ENCODE measurements at places on chromosomes 3 and 15. TPM values are rescaled to one million over a fixed set of nuclear protein-coding genes. Genes with fewer than 3 reads are reported as not detected.

Gene CD96
- total RNA-seq: 0.42 TPM

Gene GOLGA6L4
- 3.2 TPM for total RNA-seq

Gene FBXW12
- not detected for total RNA-seq

Gene LZTFL1
- 21.0 TPM for total RNA-seq

Gene CLDN16
- total RNA-seq: not detected

Gene PLA2G4F
- total RNA-seq: 0.05 TPM

Gene SPESP1
- not detected for total RNA-seq

Gene CHRM5
- not detected for total RNA-seq

Gene COLQ
- 1.9 TPM for total RNA-seq

Gene RBM6
- total RNA-seq: 58.3 TPM

Gene ZDHHC23
- total RNA-seq: 22.8 TPM

Gene EIF4G1
- 496 TPM for total RNA-seq

Gene P4HTM
- 60.5 TPM for total RNA-seq

Gene TJP1
- 83.6 TPM for total RNA-seq

- no peak for DNase-seq
- no peak overlapping the region for H3K27ac ChIP-seq
- H3K27me3 ChIP-seq: no peaks in the 10 kb centered on the region
These were observed 4.3 kb downstream of the GREM1 start for GRCh38 chr15:32722136-32722535.

GRCh38 chr3:96169111-96169766 lies 645.2 kb upstream of the EPHA6 start:
- H3K4me1 ChIP-seq: no peaks in the 10 kb centered on the region
- no peak overlapping the region for H3K27ac ChIP-seq
- H3K27me3 ChIP-seq: no peaks in the 10 kb centered on the region
- no peak for DNase-seq
- H3K36me3 ChIP-seq: no peaks in the 10 kb centered on the region

DNA sequence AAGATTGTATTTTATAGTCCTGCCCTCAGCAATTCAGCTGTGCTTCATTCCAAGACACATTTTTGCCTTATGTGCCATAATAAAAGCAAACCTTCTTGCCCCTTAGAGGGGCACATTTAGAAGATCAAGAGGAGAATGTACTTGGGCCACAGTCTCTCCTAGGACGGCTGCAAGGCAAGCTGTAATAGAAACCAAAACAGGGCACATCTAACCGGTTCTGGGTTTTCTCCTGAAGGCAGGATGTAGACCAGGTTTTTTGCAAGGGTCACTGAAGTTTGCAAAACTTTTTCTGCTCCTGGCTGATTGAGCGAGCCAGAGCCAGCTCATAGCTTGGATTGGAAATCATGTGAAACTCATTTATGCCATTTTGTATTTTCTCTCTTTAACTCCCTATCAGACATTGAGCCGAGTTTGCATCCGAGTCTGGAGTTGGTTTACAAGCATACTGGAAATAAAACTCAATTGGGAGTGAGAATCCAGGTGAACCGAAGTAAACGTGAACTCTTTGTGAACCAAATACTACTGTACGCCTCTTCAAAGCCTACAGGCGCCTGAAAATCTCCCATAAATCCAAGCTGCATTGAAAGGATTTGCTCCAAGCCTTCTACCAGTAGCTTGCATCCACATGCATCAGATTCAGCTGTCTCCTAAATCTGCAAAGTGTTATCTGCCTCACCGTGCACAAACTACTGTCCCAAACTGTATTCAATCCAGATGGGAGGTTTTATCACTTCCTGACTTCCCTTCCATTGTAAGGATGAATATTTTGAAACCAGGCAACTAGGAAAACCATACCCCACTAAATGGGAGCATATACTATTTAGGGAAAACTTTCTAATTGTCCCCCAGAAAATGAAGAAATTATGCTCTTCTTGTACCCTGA lies 60.9 kb upstream of the TSC22D2 start:
- peaks cover 60% of the 10 kb centered on the region for H3K4me1 ChIP-seq
- H3K27me3 ChIP-seq: no peaks in the 10 kb centered on the region
- no peak for DNase-seq
- H3K27ac ChIP-seq: no peak overlapping the region
- no peaks in the 10 kb centered on the region for H3K36me3 ChIP-seq

DNA sequence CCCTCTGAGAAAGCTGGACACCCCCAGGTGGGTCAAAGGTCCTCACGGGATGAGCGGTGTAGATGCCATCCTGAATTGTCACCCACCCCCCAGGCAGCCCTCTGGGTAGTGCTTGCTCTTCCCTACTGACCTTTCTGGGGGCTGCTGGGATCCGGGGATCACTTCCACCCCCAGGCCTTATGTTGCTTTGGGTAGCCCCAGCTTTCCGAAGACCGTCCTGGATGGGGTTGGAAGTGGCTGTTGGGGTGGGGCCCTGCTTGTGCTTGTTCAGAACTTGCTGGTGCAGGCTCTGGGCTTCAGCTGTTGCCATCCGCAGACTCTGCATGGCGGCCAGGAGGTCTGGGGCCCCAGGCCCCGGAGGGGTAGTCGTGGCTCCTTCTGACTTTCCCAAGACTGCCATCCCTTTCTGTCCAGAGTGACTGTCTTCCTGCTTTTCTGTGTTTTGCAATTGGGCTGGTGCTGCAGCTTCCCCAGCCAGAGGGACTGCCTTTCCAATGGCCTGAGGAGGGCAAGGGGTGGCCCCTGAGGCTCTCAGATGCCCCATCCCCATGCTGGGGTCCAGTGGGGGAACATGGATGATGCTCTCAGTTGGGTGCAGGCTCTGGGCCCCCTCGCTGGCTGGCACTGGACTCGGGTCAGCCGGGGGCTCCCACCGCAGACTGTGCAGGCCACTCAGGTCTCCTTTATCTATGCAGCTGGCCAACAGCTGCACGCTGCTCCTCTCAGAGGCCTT lies 6.3 kb downstream of the XIRP1 start:
- no peak overlapping the region for H3K27ac ChIP-seq
- H3K27me3 ChIP-seq: no peaks in the 10 kb centered on the region
- H3K4me3 ChIP-seq: no peak overlapping the region
- peaks cover 13% of the 10 kb centered on the region for H3K4me1 ChIP-seq
- no peak for DNase-seq

- DNase-seq: no peak
- H3K4me3 ChIP-seq: no peak overlapping the region
- no peaks in the 10 kb centered on the region for H3K4me1 ChIP-seq
- no peaks in the 10 kb centered on the region for H3K36me3 ChIP-seq
- H3K27ac ChIP-seq: no peak overlapping the region
These were observed 17.7 kb upstream of the HEG1 start for GRCh38 chr3:125073390-125073905.

DNA sequence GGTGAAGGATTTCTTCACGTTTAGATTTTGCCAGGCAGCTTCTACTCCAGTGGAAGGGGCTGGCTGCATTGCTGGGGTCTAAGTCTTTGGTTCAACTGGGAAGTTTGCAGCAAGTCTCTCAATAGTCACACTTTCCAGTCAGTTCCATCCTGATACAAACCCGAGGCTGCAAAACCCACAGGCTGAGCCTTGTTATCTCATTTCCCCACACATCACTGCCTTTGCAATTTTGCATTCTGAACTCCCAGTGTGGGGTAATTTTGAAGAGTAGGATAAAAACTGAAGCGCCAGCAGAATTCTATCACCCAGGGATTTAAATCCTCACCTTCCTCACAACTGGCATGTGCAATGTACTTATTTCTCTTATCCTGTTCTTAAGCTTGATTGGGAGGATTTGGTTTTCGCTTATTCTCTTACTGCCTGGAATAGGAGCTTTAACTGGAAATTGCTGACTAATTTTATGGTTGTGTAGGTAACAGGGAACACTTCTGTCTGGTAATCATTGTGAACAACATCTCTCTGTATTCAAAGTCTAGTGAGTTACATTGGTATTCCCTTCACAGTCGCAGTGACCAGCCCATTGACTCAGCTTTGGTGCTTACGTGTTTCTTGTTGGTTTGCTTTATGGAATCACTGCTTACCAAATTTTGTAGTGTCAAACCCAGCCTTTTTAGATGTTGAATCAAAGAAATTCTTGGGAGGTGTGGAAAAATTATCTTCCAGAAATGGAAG lies 142.0 kb upstream of the TOPAZ1 start:
- no peaks in the 10 kb centered on the region for H3K36me3 ChIP-seq
- peaks cover 4% of the 10 kb centered on the region for H3K4me1 ChIP-seq

- H3K27ac ChIP-seq: no peak overlapping the region
- peaks cover 47% of the 10 kb centered on the region for H3K27me3 ChIP-seq
- no peaks in the 10 kb centered on the region for H3K36me3 ChIP-seq
- H3K4me1 ChIP-seq: no peaks in the 10 kb centered on the region
- DNase-seq: no peak
- H3K4me3 ChIP-seq: no peak overlapping the region
These were observed 75.3 kb upstream of the COL8A1 start for GRCh38 chr3:99562990-99563607.

DNA sequence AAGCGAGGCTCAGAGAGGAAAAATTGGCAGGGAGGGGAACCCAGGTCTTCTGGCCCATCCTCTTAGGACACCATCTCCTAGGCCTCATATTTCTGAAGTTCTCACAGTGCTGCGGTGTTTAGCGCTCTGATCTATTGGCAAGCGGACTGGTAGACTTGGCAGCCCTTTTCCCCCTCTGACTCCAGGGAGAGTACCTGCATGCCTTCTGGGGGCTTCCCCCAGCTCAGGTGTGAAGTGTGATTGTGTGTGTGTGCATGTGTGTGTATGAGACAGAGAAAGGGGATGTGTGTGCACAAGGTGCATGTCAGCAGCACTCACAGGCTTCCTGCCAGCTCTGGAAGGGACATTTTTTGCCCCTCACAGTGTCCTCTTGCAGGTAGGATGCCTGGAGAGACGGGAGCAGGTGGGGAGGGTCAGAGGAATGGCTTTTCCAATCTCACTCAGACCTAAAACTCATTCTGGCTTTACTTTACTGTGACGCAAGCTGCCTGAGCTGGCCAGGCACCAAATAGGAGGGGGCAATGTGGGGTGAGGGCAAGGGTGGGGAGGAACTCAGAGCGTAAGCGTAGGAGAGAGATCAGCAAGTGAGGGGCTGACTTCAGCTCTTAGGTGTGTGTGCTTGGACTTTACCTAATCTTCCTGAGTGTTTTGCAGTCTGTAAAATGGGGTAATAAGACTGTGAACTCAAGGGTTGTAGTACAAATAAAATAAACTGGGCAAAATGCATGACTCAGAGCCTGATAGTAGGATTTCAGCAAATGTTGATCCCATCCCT lies 4.0 kb upstream of the IL17RE start:
- no peaks in the 10 kb centered on the region for H3K36me3 ChIP-seq
- H3K27ac ChIP-seq: no peak overlapping the region
- H3K4me1 ChIP-seq: peaks cover 42% of the 10 kb centered on the region

- H3K4me1 ChIP-seq: no peaks in the 10 kb centered on the region
- no peak overlapping the region for H3K27ac ChIP-seq
- H3K36me3 ChIP-seq: no peaks in the 10 kb centered on the region
- no peak overlapping the region for H3K4me3 ChIP-seq
These were observed 11.0 kb upstream of the GATM start for GRCh38 chr15:45389351-45389750.

DNA sequence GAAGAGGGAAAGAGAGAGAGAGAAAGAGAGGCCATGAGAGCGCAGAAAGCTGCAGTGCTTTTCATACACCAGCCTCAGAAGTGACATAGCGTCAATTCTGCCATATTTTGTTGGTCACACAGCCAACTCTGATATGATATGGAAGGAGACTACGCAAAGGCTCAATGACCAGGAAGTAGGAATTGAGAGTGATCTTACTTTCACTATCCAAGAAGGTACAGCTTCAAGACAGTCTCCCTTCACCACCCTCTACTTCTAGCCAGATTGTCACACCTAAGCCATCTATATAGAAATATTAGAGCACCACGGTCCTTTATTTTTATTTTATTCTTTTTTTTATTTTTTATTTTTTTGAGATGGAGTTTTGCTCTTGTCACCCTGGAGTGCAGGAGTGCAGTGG lies 21.1 kb downstream of the PARP15 start:
- H3K4me3 ChIP-seq: no peak overlapping the region
- no peak overlapping the region for H3K27ac ChIP-seq
- no peaks in the 10 kb centered on the region for H3K27me3 ChIP-seq
- no peaks in the 10 kb centered on the region for H3K36me3 ChIP-seq

DNA sequence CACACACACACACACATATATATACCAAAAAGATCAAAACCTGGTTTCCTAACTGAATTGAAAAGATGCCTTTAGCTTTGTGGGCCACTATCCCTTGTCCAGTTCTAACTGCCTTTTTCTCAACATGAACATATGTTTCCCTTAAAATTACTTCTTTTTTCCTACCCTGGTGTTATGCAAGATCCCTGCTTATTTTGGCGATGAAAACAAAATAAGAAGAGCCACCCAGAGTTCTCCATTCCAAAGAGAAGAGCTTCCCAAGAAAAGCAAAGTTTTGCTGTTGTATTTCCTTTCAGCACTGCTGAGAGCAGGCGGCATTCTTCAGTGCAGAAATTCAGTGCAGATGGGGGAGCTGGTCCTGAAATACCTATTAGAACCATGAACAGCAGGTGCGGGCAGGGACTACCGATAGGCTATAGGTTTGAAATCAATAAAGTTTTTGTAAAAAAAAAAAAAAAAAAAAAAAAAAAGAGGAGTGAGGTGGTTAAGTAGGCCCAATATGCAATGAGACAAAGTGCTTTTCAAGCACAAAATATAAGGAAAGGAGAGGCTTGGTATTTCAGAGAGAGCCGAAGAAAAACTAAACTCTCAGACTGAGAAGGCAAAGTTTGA lies 238.0 kb downstream of the FOXP1 start:
- no peaks in the 10 kb centered on the region for H3K4me1 ChIP-seq
- H3K36me3 ChIP-seq: no peaks in the 10 kb centered on the region
- DNase-seq: no peak
- H3K27me3 ChIP-seq: no peaks in the 10 kb centered on the region

GRCh38 chr3:23620638-23621015 lies 185.1 kb upstream of the UBE2E1 start:
- DNase-seq: no peak
- no peaks in the 10 kb centered on the region for H3K4me1 ChIP-seq
- no peak overlapping the region for H3K27ac ChIP-seq
- H3K27me3 ChIP-seq: no peaks in the 10 kb centered on the region
- H3K4me3 ChIP-seq: no peak overlapping the region
- no peaks in the 10 kb centered on the region for H3K36me3 ChIP-seq

- no peaks in the 10 kb centered on the region for H3K36me3 ChIP-seq
- no peak overlapping the region for H3K4me3 ChIP-seq
- no peak for DNase-seq
- H3K4me1 ChIP-seq: peaks cover 9% of the 10 kb centered on the region
- no peaks in the 10 kb centered on the region for H3K27me3 ChIP-seq
These were observed 146.1 kb downstream of the AQP9 start for GRCh38 chr15:58284293-58284692.

- no peak for DNase-seq
- peaks cover 8% of the 10 kb centered on the region for H3K36me3 ChIP-seq
- no peak overlapping the region for H3K27ac ChIP-seq
- no peaks in the 10 kb centered on the region for H3K27me3 ChIP-seq
- H3K4me3 ChIP-seq: no peak overlapping the region
These were observed 4.4 kb downstream of the MTMR14 start for GRCh38 chr3:9653565-9654248.

DNA sequence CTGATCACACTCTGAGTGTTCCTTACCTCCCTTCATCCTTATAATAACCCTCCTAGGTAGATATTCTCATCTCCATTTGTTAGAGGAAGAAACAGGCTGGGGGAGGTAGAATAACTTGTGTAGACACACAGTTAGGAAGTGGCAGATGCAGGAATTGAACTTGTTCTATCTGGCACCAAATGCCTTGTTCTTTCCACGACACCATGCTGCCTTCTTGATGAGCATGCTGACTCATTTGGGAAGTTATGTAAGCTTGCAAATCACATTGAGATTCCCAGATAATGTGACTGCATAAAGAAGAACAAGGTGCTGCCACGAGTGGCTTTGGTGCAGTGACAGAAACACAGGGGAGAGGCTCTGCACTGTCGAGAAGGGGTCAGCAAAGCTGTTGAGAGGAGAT lies 27.5 kb upstream of the NDUFB4 start:
- H3K36me3 ChIP-seq: no peaks in the 10 kb centered on the region
- H3K27me3 ChIP-seq: no peaks in the 10 kb centered on the region
- H3K4me1 ChIP-seq: peaks cover 6% of the 10 kb centered on the region
- H3K27ac ChIP-seq: no peak overlapping the region
- H3K4me3 ChIP-seq: no peak overlapping the region
- DNase-seq: no peak
